ENCODE measurements at places on chromosomes 4 and X.

DNA sequence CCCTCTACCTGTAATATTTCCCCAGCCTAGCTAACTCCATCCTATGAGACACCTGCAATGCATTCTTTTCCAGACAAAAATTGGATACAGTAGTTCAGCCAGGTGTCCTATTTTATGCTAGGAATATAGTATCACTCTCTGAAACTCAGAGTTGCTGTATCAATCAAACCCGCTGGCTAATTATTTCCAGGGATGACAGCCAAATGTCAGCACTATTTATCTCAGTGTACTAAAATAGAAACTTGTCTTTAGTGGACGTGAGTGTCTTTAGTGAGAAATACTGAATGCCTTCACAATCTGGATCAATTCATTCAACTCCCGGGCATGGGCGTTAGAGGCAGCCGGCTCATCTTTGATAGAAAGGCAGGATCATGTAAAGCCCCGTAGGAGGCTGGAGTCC lies 196.2 kb downstream of the RBM46 start:
- no peak for DNase-seq

- DNase-seq = no peak
These were observed 154.5 kb downstream of the GASK1B start for GRCh38 chr4:158018221-158018830.

- no peak for DNase-seq
These were observed 43.1 kb upstream of the UCP1 start for GRCh38 chr4:140611854-140612253.

DNA sequence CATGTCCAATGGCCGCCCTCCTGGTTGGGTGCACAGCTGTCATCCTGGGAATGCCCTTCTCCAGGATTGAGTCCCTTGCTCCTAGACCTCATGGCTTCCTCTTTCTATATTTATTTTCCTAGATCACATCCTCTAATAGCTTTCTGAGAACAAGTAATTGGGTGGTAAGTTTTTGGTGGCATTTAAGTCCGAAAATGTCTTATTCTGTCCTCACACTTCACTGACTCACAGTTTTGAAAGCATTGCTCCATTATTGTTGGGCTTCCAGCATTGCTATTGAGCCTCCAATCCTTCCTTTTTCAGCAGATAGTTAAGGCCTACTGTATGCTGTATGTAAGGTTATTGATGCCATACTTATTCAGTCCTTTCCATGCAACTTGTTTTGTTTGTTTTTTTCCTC lies 25.9 kb downstream of the PGM2 start:
- DNase-seq = no peak

- no peak for DNase-seq
These were observed 77.9 kb downstream of the ADGRL3 start for GRCh38 chr4:61277785-61278760.
